GM23248 (cell line): ENCODE measurements at places on chromosomes 12 and 14. TPM values are rescaled to one million over a fixed set of nuclear protein-coding genes. Genes with fewer than 3 reads are reported as not detected.

KCNC2 gene
- not detected in 2 replicates for polyA plus RNA-seq

- DNase-seq, result peak; percentile 87
Observed at GRCh38 chr14:95504135-95505029, 12.1 kb downstream of the SYNE3 start.

COX8C gene
- not detected in 2 replicates for polyA plus RNA-seq

GRCh38 chr14:37601865-37602264 is 6.4 kb downstream of the TTC6 start:
- no peak for DNase-seq

KRT77 gene
- polyA plus RNA-seq, result not detected in 2 replicates
